T-cell (primary cell): ENCODE measurements at places on chromosomes 1 and 21. TPM values are rescaled to one million over a fixed set of nuclear protein-coding genes. Genes with fewer than 3 reads are reported as not detected.

The KRTAP10-12 gene
- total RNA-seq, result not detected

DNA sequence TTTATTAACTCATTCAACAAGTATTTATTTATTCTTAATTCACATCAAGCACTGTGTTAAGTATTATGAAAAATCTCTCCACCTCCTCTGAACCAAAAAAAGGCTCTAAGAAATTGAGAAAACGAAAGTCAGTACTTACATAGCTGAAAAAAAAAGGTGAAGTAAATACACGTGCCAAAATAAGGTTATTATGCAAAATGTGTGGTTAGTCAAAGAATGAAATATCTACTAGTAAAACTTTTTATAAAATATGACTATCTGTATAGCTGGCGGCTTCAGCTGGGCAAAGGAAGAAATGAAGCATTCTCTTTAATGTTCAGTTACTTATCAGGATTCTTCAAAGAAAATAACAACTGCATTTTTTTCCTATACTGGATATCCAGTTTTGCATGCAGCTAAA is 35.5 kb upstream of the ASPM start:
- DNase-seq, result no peak
- peaks cover 33% of the 10 kb centered on the region for H3K36me3 ChIP-seq
- H3K27me3 ChIP-seq, result no peaks in the 10 kb centered on the region

DNA sequence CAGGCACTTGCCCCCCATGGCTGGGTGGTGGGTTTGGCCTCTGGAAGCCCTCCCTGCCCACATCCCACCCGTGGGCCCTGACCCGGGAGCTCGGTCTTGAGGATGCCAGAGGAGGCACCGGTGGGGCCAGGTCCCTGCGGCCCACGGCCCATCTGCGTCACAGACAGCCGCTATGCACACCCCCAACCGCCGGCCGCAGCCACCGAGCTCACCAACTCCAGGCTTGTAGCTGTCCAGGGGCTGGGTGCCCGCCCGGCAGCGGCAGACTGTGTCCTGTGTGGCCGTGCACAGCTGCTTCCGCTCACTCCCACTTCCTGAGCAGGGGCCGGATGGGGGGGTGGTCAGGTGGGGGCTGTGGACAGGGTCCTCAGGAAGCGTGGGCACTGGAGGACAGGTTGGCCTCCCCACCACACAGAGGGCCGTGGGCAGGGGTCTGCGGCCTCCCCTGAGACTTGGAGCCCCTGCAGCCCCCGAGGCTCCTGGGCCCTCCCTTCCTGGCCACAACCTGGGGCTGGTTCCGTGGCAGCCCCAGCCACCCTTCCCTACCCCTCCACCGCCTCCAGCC is 1.1 kb downstream of the TNFRSF4 start:
- H3K27ac ChIP-seq, result peak overlapping the region; percentile 72
- peaks cover 2% of the 10 kb centered on the region for H3K27me3 ChIP-seq
- no peaks in the 10 kb centered on the region for H3K36me3 ChIP-seq
- DNase-seq, result peak; percentile 33
- H3K4me1 ChIP-seq, result peaks cover 21% of the 10 kb centered on the region

The S100A2 gene
- total RNA-seq, result not detected

GRCh38 chr1:208040821-208041297 is 129.9 kb upstream of the CD34 start:
- no peaks in the 10 kb centered on the region for H3K36me3 ChIP-seq
- peaks cover 10% of the 10 kb centered on the region for H3K27me3 ChIP-seq
- DNase-seq, result no peak
- no peak overlapping the region for H3K4me3 ChIP-seq

DNA sequence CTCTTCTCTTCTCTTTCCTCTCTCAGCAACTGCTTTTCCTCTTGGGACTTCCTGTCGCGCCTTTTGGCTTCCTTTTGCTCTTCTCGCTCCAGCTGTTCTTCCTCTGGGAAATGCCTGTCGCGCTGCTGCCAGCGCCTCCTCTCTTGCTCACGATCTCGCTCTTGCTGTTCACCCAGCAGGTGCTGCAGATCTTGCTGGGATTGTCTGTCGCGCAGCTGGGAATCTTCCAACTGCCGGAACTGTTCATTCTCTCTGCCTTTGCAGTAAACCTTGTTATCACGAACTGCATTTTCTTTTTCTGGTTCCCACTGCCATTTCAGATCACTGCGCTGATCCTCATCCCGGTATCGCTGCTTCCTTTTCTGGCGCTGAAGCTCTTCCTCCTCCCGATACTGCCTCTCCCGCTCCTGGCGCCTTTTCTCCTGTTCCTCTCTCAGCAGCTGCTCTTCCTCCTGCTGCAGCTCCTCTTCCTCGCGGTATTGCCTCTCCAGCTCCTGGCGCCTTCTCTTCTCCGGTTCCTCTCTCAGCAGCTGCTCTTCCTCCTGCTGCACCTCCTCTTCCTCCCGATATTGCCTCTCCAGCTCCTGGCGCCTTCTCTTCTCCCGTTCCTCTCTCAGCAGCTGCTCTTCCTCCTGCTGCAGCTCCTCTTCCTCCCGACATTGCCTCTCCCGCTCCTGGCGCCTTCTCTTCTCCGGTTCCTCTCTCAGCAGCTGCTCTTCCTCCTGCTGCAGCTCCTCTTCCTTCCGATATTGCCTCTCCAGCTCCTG is 5.8 kb downstream of the TCHH start:
- no peak for DNase-seq
- H3K4me1 ChIP-seq, result peaks cover 53% of the 10 kb centered on the region
- H3K36me3 ChIP-seq, result no peaks in the 10 kb centered on the region
- peaks cover 57% of the 10 kb centered on the region for H3K27me3 ChIP-seq
- H3K27ac ChIP-seq, result no peak overlapping the region

GRCh38 chr1:209849388-209849787 is 21.6 kb downstream of the UTP25 start:
- no peaks in the 10 kb centered on the region for H3K4me1 ChIP-seq
- H3K27me3 ChIP-seq, result no peaks in the 10 kb centered on the region
- H3K27ac ChIP-seq, result no peak overlapping the region
- no peak overlapping the region for H3K4me3 ChIP-seq
- DNase-seq, result no peak
- H3K36me3 ChIP-seq, result no peaks in the 10 kb centered on the region

The PTBP2 gene
- total RNA-seq, result 24.0 TPM
